Aortic smooth muscle cell (primary cell): ENCODE measurements at places on chromosomes 7 and 10. TPM values are rescaled to one million over a fixed set of nuclear protein-coding genes. Genes with fewer than 3 reads are reported as not detected.

IRF5 gene
- total RNA-seq: under 0.01 TPM in 1 of 2 replicates, not detected in the other

PAX4 gene
- not detected in 2 replicates for total RNA-seq

PARG gene
- 39.4 and 39.9 TPM in 2 replicates for total RNA-seq

FAM13C gene
- 3.4 and 4.4 TPM in 2 replicates for total RNA-seq

HMX2 gene
- not detected in 2 replicates for total RNA-seq

ANKRD61 gene
- 0.12 and 0.26 TPM in 2 replicates for total RNA-seq

THSD7A gene
- total RNA-seq: 1.1 and 1.5 TPM in 2 replicates

CADPS2 gene
- total RNA-seq: 21.7 TPM in 2 replicates

CTAGE15 gene
- 0.06 and 0.13 TPM in 2 replicates for total RNA-seq

FOXK1 gene
- 18.5 and 20.0 TPM in 2 replicates for total RNA-seq

GIMAP2 gene
- total RNA-seq: 0.68 and 1.6 TPM in 2 replicates

SLF2 gene
- 34.9 and 37.2 TPM in 2 replicates for total RNA-seq

RSPH10B2 gene
- total RNA-seq: 0.19 TPM in 1 of 2 replicates, not detected in the other

SFTPA1 gene
- total RNA-seq: not detected in 2 replicates

GBX1 gene
- total RNA-seq: not detected in 2 replicates

MKX gene
- 0.25 TPM in 1 of 2 replicates, not detected in the other for total RNA-seq

A1CF gene
- not detected in 2 replicates for total RNA-seq

ANKRD2 gene
- total RNA-seq: 0.50 and 1.5 TPM in 2 replicates

DNAJB6 gene
- 83.3 and 84.7 TPM in 2 replicates for total RNA-seq

SPDYE6 gene
- 0.06 TPM in 1 of 2 replicates, not detected in the other for total RNA-seq

PRLHR gene
- total RNA-seq: not detected in 2 replicates

SUMF2 gene
- total RNA-seq: 233 and 238 TPM in 2 replicates

GTF2IRD1 gene
- 3.8 and 4.4 TPM in 2 replicates for total RNA-seq

FRA10AC1 gene
- total RNA-seq: 4.9 and 7.0 TPM in 2 replicates

KCNMA1 gene
- total RNA-seq: 95.4 and 148 TPM in 2 replicates

ZNF518A gene
- 10.2 and 13.1 TPM in 2 replicates for total RNA-seq

MBLAC1 gene
- 2.5 and 3.2 TPM in 2 replicates for total RNA-seq

COL17A1 gene
- 1.3 and 1.4 TPM in 2 replicates for total RNA-seq

CYP3A5 gene
- total RNA-seq: not detected in 2 replicates

PLCE1 gene
- total RNA-seq: 1.1 and 1.4 TPM in 2 replicates

ADCY1 gene
- total RNA-seq: 0.12 and 0.13 TPM in 2 replicates

TUBAL3 gene
- not detected in 2 replicates for total RNA-seq

TMEM184A gene
- not detected in 2 replicates for total RNA-seq

OR2A1 gene
- total RNA-seq: under 0.01 and 0.19 TPM in 2 replicates

GPR26 gene
- total RNA-seq: not detected in 2 replicates

RET gene
- total RNA-seq: 0.13 TPM in 1 of 2 replicates, not detected in the other
